ENCODE measurements at places on chromosomes 12 and 14. TPM values are rescaled to one million over a fixed set of nuclear protein-coding genes. Genes with fewer than 3 reads are reported as not detected.
A peak's percentile ranks its signal among the peaks of the same experiment; 100 is the strongest.

DNA sequence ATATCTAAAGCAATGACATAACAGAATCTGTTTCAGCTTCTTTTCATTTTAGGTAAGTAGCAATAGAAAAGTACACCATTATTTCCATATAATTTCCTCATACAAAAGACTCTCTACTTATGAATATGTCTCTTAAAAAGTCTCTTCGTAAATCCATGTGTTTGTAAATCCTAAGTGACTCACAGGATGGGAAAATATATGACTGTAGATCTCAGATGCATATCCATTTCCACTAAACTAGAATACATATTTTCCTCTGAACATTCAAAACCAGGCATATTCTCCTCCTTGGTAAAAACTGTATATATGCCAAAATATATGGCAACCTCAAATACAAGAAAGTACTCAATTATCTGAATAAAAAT lies 93.6 kb downstream of the TXNDC16 start:
- H3K36me3 ChIP-seq = peaks cover 59% of the 10 kb centered on the region
- H3K4me1 ChIP-seq = peaks cover 13% of the 10 kb centered on the region
- no peak overlapping the region for H3K27ac ChIP-seq
- no peak overlapping the region for H3K4me3 ChIP-seq

- no peaks in the 10 kb centered on the region for H3K36me3 ChIP-seq
- no peak overlapping the region for H3K27ac ChIP-seq
- no peak for DNase-seq
- H3K4me3 ChIP-seq = no peak overlapping the region
- H3K27me3 ChIP-seq = peaks cover 5% of the 10 kb centered on the region
- peaks cover 2% of the 10 kb centered on the region for H3K4me1 ChIP-seq
Observed at GRCh38 chr12:2335916-2336315, 283.1 kb downstream of the CACNA1C start.

The PLEKHH1 gene
- total RNA-seq = 1.0 TPM

- H3K27ac ChIP-seq = peak overlapping the region; percentile 98
- peak overlapping the region; percentile 91 for H3K4me3 ChIP-seq
- H3K4me1 ChIP-seq = peaks cover 67% of the 10 kb centered on the region
- no peaks in the 10 kb centered on the region for H3K27me3 ChIP-seq
Observed at GRCh38 chr12:47813511-47814196, 6.0 kb downstream of the HDAC7 start.

The TAS2R30 gene
- total RNA-seq = 3.1 TPM
